ENCODE measurements at places on chromosomes 7 and 10.

DNA sequence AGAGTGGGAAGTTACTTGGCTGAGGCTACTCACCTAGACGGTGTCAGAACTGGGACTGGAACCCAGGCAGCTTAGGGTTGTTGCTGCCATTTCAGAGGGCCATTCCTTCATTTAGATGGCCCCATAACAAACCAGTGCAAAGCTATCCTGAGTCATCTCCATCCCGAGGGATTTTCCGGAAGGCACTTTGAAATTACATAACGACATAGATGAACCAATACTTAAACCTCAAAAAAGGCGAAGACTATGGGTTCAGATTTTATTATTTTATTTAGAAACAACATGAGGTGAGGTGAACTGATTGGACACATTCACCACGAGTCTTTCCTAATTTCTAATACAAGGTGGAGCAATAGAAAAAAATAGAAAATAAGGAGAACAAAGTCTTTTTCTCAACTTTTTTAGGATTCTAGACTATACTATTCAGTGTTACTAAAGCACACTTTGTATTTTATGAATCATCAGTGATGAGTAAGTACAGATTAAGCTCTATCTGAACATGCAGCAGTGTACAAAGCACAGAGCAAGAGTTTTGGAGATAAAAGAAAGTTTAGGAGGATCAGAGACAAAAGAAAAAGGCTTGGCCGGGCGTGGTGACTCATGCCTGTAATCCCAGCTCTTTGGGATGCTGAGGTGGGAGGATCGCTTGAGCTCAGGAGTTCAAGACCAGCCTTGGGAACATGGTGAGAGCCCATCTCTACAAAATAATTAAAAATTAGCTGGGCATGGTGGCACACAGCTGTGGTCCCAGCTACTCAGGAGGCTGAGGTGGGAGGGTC, 79.5 kb upstream of the SVIL start:
- DNase-seq, result peak; percentile 85

DNA sequence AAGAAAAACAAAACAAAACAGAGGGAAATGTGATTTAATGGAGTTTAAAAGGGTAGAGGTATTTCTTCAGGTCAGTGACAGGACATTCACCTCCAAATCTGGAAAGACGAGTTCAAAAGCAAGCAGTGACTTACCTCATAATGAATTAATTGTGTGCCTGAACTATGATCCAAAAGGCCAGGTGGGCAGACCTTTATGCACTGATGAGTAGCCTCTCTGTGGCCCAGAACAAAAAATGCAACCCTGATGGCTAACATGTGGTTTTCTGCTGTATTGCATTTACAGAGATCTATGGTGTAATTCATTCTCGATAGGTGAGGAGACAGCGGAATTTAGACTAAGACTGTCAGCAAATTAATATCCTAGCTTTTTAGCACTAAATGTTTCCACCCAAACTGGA, 142.0 kb downstream of the HDAC9 start:
- DNase-seq, result no peak

DNA sequence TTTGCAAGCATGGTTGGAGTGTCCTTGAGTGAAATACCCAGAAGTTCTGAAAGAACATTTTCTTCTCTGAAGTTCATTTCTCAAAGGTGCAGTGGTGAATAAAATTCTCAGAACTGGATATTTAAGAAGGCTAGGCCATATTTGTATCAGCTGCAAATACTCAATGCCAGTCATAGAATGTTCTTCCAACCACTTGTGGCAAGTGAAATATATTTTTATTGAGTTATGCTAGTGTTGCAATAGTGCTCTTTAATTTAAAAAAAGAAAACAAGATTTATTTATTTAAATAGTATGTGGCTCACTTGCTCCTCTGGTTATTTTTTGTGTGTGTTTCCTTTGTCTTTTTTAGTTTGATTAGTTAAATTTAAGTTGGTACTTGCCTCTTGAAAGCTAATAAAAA, 64.5 kb downstream of the PALS2 start:
- peak; percentile 17 for DNase-seq

DNA sequence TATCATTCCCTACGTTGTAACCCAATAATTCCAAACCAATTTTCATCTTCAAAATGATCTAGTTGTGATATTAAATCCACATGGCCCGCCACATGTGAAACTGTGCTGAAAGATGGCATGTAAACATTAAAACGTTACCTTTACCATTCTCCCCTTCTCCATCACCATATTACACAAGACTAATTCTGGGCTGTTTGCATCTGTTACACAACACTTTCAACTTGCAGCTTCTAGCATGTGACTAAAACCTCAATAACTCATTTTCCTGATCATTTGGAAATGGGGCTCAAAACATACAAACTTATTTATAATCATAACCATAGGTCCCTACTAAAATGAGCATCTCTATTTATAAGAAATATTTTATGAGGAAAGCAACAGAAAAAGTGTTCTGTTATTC, 4.7 kb downstream of the MTERF1 start:
- no peak for DNase-seq

DNA sequence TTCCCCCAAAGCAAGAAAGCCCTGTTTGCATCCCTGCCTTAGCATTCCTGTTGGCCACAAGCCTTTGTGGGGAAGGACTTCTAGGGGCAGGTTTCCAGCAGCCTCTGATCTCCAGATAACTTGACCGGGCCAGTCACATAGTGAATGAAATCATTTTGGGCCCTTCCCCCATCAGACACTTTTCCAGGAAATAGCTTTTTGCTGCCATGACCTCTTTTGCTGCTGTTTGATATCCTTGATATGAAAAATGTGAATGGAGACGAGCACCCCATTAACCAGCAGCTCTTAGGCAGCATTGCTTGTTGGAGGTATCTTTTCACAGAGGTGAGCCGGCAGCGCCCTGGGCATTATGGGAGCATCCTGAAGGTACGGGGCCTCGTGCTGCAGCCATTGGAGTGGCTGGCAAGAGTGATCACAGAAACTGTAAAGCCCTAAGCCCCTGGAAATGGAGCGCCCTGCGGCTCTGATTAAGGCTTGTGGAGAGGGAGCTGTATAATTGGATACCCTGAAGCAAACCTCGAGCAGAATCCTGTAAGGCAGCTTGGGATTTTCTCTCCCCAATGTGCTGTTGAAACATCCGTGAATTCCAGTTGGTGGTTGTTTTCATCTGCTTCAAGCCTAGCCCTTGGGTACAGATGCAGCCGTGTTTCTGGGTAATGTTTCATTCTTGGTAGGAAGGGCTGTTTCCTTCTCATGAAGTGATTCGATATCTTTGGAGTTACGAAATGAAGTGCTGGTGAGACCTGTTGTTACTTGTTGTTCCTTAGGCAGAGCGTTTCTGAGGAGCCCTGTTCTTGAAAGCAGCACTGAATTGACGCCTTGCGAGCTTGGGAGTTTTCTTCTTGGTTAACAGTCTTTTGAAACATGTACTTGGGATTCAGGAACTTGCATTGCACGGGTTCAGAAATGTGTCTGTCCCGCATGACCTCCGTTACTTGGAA, 179.0 kb downstream of the PTEN start:
- peak; percentile 71 for DNase-seq

DNA sequence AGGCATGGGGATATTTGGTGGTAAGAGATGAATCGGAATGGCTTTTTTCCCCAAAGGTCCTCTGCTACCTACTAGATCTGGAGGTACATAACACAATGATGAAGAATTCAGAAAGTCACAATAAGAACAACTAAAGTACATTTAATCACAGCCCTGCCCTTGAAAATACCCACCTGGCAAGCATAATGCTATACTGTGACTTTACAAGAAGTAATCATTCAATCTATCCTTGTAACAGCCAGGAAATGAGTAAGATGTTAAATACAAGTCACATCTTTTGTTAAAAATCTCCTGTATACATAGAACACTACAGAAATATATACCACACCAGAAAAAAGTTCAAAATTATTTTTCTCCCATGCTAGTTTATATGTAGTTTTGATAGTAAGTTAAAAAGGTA, 108.3 kb upstream of the ABCB5 start:
- DNase-seq, result no peak

GRCh38 chr10:65566906-65567305, 1358.9 kb upstream of the LRRTM3 start:
- no peak for DNase-seq

GRCh38 chr10:1874533-1874932, 137.2 kb upstream of the ADARB2 start:
- DNase-seq, result no peak
